NCI-H2029 (cell line): ENCODE measurements at places on chromosomes 11 and 22.

DNA sequence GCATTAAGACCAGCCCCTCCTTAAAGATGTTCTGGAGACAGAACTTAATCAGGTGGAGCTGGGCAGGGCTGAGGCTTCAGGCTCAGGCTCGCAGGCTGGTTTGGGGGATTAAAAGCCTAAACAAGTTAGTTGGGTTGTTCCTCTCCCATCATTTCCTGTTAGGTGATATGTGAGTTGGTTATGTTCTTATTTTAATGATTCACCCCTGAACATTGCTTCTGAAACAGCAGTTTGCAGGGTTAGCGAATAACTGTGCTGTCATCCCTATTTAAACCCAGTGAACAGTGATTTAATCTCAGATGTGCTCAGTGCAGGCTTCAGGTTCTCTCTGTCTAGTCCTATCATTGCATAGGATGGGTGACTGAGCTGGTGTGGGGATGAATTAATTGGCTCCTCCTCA, 47.4 kb upstream of the BIRC3 start:
- DNase-seq, result no peak

DNA sequence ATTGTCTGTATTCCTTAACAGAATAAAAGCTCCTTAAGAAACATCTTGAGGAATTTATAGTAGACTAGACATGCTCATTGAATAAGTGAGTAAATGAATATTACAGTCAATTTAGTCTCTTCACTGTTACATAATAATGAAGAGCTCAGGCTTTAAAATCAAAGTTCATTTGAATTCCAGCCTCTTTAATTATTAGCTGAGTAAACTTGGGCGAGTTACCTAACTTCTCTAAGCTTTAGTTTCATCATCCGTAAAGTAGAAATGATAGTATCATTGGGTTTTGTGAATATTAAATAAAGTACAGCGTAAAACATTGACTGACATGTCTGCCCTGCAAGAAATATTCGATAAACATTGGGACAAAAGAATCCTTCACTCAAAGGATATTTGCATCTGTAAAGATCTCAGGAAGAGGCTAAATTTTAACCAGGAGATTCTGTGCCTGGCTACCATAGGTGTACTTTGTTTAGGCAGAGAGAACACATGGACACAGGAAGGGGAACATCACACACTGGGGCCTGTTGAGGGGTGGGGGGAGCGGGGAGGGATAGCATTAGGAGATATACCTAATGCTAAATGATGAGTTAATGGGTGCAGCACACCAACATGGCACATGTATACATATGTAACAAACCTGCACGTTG, 15.2 kb upstream of the BBOX1 start:
- DNase-seq, result no peak

- DNase-seq, result no peak
Observed at GRCh38 chr11:15501566-15501965, 386.8 kb downstream of the INSC start.

GRCh38 chr11:70176940-70177689, 26.0 kb upstream of the FADD start:
- DNase-seq, result no peak

DNA sequence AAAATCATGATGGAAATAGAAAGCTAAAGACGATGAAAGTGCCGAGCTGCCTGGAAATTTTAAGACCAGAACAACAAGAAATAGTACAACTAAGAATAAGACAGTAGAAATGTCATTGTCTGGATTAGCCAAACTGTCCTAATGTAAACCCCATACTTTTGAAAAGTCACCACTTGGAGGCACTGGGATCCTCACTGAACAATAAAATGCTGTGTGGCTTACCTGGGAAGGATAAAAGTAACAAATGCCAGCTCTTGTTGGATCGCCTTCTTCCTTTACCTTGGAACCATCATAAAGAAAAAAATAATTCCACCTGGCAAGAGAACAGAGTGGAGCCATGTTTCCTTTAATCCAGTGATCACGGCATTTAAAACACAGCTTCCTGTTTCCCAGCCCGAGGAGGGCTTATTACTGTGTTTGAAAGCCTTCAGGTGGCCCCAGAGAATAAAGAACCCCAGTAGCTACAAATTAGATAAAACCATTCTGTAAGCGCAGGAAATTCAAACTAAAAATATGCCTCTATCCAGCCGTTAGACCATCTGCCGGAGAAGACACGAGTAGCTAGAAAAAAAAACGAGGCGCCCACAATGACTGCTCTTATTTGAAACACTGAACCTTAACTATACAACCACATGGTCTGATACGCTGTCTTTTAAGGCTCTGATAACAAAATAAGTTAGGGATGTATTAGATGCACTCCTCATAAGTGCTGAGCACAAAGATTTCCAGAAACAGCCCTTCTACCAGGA, 4.4 kb downstream of the HPS4 start:
- no peak for DNase-seq

DNA sequence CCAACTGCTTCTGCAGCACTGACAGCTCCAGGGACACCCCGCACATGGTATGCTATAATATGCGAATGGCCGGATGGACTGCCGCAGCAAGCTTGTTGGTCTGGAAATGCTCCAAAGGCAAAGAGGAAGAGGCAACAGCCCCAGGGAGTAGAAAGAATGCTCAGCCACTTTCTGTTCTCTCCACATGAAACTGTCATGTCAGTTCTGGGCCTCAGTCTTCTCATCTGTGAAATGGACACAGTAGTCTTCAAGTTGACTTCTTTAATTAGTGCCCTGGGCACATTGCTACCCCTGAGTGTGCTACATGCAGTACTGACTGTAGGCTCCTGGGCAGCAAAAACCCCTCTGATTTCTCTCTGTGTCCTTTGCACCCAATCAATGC, 19.9 kb downstream of the IL10RA start:
- DNase-seq, result no peak

- DNase-seq, result no peak
Observed at GRCh38 chr11:17452668-17453067, 24.0 kb downstream of the ABCC8 start.

DNA sequence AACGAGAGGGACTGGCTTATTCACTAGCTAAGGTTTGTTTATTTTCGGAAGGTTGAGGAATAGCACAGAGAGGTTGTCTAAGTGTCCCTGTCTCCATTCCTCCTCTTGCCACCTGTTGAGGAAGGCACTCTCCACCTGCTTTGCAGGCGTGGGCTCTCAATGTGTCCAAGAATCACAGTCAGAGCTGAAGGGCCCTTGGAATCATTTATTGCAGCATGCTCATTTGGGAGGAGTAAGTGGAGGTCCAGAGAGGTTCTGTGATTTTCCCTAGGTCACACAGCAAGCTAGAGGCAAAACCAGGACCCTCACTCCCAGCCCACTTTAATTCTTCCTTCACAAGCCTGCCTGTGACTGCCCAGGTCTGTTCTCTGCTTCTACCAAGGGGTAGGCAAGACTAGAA, 21.3 kb downstream of the ZBTB16 start:
- peak; percentile 62 for DNase-seq

- no peak for DNase-seq
Observed at GRCh38 chr22:25747245-25747944, 5.4 kb downstream of the MYO18B start.

GRCh38 chr11:76730887-76731565, 52.1 kb upstream of the TSKU start:
- DNase-seq, result no peak

DNA sequence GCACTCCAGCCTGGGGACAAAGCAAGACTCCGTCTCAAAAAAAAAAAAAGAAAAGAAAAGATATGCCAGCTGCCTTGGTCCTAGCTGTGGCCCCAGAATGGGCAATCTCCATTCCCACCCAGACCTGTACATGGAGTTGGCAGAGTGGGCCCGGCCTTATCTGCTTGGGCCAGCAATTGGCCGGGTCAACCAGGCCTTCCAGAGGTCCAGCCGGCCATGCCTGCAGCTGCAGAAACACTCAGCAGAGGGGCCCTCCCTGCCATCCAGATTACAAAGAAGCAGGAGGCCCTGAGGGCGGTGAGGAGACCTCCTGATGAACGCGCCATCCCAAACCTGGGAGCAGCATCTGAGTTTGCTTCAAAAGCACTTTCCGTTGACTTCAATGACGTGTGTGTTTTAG, 26.9 kb upstream of the ARFGAP3 start:
- no peak for DNase-seq

DNA sequence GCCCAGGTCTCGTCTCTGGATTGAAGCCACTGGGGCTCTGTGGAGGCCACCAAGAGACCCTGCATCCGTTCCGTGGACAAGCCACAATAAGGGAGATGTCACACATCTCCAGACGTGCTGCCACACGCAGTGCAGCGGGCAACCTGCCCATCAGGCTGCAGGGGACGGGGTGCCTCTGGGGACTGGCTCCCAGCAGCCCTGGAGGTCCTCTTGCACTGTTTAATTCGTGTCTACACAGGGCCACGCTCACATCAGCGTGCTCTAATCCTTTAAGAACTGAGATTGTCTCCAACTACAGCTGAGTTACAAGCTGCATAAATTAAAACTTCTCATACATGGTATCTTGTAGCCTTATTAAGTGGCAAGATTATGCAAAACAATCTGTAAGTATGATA, 1232.2 kb downstream of the BRD1 start:
- no peak for DNase-seq

DNA sequence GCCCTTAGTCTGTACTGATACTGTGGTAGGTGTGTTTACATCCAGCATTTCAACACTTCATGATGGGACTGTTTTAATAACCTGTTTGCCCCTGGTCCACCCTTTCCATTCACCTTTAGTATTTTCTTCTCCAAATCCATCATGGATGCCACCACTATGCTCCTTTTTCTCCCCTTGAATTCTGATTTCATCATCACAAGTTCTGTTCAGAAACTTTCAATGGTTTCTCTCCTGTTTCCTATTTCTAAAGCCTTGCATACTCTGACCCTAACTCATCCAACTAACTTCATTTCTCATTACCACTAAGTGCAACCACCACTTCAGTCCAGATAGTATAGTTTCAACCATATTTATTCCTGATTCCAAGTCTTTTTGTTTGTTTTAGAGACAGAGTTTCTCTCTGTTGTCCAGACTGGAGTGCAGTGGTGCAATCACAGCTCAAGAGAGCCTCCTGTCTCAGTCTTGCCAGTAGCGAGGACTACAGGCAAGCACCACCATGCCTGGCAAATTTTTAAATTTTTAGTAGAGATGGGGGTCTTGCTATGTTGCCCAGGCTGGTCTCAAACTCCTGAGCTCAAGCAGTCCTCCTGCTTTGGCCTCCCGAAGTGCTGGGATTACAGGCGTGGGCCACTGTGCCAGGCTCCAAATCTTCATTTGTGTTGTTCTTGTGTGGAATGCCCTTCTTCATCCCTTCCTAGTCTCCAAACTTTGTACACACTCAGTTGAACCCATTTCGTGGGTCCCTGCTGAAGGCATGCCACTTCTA, 1.2 kb upstream of the LIN7C start:
- no peak for DNase-seq

DNA sequence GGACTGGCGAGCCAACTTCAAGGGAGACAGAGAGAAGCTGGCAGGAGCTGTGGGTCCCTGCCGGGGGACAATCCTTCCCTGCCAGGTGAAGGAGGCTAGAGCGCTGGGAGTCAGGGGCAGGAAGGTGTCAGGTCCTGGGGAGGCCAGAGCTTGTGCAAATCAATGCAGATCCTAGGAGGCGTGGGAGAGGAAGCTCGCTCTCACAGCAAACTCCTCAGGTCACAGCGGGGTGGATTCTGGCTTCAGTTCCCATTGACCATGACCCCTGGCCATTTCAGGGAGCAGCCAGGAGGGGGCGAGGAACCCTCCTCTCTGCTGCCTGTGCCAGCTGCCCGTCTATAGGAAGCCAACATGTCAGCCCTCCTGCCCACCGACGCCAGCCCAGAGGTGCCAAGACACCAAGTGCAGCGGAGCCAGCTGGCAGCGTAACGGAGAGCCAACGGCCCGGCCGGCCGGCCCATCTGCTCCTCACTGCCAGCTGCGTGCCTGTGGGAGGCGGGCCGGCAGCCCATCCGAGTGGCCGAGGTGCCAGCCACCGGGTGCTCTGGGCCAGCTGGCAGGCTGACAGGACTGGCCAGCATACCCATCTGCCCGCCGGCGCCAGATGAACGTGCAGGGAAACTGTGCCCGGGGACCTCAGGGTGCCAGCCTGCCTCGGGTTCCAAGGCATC, 374.8 kb downstream of the MIAT start:
- peak; percentile 51 for DNase-seq

DNA sequence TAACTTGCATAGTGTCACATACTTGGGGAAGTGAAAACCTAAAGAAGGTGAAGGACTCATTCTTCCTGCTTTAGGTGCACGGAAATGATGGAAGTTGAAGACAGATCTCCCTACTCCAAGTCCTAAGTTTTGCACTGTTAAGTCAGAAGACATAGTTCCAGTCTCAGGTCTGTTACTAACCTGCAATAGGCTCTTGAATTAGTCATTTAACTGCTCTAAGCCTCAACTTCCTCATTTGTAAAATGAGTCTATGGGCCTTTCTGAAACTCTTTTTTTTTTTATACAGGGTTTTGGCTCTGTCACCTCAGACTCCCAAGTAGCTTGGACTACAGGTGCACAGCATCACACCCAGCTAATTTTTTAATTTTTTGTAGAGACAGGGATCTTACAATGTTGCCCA, 30.8 kb upstream of the POU2AF1 start:
- no peak for DNase-seq

DNA sequence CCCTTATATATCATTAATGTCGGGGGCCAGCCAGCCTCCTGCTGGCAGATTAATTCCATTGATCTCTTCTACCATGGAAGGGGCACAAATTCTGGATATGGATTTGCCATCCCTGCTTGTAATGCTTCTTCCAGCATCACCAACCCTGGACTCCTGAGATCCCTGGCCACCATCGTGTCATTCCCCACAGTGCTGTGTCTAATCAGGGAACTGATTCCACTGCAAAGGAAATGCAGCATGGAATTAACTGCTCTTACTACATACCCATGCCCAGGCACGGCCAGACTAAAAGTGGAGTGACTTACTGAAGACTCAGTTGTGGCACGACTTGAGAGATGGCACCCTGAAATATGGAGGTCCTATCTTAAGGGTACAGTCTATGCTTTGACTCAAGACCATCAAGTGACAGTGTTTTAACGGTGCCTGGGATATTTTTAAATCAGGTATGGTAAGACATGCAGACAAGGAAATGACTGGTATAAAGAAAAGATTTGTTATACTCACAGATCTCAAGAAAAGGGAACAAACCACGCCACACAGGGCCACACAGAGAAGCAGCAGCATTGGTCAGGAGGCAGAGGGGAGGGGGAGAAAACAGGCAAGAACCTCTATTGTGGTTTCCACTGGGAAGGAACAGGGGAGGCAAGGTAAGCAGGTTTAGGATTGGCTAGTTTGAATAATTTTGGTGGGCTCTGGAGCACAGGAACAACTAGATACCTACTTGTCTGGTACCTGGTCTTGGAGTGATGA, 65.1 kb downstream of the IGLL5 start:
- DNase-seq, result no peak
